ENCODE measurements at places on chromosomes 12 and 14. TPM values are rescaled to one million over a fixed set of nuclear protein-coding genes. Genes with fewer than 3 reads are reported as not detected.

DNA sequence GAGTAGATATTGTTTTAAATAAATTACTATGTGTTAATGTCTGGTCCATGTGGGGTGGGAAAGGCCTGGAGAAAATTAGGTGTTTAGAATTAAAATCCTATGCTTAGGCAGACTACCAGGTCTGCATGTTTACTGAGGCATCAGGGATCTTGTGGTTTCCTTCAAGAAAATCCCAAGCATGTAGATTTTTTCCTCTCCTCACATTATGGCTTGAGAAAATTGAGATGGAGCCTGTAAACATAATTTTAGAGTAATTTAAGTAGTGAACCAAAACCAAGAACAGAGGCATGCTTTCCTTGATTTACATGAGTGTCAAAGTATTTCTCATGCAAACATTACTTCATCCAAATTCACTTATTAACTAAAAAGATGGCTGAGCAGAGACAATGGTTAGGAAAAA is 823.7 kb downstream of the AACS start:
- DNase-seq, result no peak

DNA sequence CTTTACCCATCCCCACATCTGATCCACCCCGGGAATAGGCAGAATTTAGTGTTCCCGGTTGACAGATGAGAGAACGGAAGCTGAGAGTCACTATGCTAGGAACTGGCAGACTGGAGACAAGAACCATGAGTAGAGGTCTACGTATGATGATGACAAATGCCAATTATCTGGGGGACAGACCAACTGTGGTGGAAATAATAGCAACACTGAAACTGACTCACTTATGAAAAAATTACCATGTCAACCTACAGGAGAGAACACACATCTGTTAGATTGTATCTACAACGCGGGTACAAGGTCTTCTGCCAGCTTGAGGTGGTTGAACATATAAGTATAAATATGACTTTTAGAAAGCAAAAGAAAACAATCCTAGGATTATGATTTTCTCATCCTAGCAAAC is 15.4 kb upstream of the SELPLG start:
- DNase-seq, result no peak

FSCB gene
- total RNA-seq, result not detected

GRCh38 chr14:101634202-101634849 is 73.0 kb downstream of the DIO3 start:
- DNase-seq, result no peak

DNA sequence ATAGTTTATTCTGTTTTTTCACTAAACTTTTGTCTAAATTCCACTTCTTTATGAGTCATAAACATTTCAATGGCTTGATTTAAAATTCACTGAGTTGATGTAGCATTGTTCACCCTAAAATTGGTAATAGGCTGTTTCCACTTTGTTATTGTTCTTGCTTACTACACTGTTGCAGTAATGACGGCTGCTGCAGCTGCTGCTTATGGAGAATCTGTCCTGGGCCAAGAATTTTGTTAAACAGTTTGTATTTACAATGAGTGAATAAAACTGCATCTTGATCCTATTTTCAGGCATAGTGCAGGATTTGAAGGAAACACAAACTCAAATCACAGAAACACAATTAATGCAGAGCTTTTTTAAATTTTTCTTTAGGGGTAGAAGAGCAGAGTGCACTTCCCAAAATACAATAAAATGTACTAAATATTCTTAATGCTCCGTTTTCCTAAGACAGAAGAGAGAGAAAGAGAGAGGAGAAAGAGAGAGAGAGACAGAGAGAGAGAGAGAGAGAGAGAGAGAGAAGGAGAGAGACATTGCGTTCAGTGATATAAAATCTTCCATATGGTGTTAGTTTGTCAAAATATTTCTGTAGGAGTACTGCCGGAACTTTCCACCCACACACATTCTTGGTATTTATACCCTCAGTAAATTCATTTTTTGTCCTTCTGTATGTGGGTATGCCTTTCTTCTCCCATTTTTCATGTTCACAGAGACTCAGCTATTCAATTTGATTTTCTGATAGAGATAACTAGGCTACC is 266.4 kb downstream of the LRFN5 start:
- DNase-seq, result no peak

DNA sequence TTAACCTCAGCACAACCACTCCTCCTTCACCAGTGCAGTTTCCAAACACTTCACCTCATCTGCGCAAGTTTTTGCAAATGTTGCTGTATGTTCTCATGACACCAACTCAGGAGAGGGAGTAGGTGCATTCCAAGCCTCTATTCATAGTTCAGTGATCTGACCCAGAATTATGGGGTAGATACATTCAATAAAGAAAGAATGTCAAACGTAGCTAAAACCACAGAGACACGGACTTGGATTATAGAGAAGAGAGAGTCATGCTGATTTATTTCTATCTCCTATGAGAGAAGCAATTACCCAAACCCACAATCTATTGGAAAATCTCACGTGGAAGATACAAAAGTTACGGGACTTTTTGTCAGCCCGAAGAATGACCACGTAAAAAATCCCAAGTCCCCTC is 1006.0 kb upstream of the TMEM132C start:
- DNase-seq, result no peak

SYT10 gene
- not detected for total RNA-seq

CHFR gene
- total RNA-seq, result 41.0 TPM

DNA sequence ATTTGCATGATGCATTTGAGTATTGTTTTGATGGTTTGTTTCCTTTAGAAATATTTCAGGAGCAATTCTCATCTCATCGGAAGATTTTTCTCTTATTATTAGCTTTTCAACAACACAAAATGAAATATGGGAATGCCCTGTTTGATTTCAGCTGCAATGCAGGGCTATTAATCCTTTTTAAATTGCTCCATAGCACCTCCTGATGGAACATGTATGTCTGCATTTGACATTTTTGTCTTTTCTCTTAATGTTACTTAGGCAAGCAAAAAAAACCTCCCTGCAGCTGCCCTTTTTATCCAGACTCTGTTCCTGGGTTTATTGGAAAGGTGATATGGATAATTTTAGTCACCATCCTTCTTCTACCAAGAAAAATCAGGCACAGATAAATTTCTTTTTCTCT is 895.8 kb downstream of the RPS29 start:
- DNase-seq, result peak; percentile 11

DNA sequence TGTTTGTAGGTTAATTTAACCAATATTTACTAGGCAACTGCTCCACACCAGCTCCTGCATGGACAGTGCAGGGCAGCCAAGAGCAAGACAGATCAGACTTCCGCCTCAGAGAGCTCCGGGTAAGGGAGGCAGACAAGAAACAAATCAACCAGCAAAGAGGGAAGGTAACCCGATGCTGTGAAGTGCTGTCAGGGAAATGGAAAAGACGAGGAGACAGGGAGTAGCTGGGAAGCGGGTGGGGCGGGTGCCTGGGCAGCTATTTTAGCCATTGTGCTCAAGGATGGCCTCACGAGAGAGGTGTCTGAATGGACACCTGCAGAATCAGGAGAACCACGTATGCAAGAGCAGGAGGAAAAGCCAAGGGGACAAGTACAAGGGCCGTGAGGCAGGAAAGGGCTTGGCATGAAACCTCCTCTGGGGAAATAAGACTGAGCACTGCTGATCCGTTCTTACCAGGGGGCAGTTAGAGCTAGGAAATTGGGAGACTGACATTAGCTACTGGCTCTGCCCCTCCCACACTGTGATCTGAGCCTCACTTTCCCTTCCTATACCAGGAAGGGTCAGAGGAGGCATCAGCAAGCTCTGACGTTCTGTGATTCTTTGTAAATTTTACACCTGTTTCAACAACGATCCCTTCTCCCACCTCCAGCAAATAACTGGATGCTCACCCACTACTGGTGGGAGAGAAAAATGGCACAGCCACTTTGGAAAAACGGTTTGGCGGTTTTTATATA is 6.5 kb upstream of the TMEM119 start:
- DNase-seq, result no peak
